ENCODE measurements at places on chromosomes 12 and 14.
A peak's percentile ranks its signal among the peaks of the same experiment; 100 is the strongest.

DNA sequence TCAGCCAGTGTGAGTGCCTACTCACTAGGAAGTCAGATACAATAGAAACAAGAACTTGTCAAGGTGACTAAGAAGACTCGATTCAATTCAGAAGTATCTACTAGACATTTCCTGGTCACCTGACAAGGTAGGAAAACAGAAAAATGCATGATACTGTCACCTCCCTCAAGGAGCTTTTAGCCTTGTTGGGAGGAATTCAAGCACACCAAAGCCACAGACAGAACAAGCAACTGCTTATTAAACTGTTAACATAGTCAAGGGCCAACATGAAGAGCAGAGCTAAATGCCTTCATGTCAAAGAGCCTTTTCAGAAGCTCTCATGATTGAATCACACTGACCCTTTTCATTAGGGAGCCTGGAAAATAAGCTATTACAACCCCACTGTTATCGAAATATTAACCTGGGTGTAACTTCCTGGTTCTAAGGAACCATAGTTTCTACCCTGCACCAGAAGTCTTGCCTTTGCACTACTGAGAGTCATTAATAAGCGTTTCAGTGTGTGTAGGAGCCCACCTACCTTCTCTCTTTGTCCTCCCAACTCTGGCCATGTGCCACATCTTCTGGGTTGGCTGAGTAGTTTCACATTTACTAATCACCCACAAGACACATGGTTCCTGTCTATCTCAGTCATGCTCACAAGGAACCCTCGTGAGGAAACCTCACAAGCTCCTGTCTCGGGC is 31.0 kb upstream of the LGALS3 start:
- DNase-seq: no peak

- no peak for DNase-seq
Measured at GRCh38 chr12:108967869-108968540, 52.9 kb downstream of the SVOP start.

DNA sequence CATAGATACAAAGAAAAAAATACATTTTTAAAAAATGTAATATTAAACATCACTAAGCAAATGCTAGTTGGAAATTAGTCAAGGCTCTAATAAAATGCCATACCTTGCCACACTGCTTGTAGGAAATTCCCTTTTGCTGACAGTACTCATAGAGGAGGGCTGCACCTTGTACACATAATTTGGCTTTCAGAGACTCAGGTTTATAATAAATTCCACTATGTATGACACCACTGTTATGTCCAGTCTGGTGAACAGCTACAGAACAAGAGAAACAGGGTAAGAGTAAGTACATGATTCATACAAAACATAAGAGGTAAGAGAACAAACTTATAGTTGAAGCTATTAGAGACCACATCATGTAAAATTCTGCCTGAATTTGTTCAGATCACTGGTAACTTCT is 10.1 kb downstream of the L2HGDH start:
- DNase-seq: no peak

DNA sequence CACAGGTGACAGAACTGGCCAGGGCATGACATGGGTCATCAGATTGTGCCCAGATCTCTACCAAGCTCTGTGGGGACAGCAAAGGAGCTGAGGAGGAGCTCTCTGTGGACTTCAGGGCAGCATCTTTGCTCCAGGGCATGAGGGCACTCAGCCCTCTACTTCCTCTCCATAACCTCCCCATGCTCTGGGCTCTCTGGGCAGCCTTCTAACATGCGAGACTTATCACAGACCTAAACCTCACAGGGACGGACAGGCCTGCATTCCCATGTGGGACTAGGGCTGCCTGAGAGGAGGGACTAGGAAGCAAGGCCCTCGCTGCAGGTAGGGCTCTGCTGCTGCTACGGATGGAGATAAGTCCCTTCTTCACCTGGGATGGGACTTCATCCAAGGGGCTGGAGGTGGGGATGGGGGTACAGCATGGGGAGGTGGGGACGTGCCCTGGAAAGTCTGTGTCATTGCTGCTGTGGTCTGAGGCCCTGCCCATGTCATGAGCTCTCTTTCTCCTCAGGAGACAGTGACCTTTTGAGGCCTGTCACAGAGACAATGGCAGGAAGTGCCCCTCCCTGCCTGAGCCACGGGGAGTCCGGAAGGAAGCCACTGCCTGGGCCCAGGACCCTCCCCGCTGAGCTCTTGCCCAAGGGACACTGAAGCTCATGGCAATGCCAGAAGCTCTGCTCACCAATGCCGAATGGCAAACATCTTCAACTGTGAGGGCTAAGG is 44.1 kb downstream of the PITPNM2 start:
- peak; percentile 60 for DNase-seq

GRCh38 chr14:50106178-50106577 is 10.2 kb downstream of the VCPKMT start:
- DNase-seq: no peak

DNA sequence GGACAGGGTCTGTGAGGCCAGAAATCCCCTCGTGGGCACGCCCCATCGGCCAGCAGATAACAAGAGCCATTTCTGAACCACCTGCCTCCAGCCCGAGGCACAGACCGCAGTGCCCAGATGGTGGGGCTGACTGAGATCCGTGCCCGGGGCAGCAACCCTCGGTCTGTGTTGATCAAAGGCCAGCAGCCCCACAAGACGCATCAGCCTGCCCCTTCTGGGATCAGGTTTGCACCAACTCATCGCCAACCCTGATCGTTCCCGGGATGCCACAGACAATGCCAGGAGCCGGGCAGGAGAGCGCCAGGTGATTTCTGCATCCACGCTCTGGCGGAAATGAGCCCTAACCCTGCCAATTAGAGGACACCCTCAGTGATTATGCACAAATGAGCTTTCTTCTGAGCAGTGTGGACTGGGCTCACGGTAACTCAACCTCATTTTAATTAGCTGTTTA is 64.5 kb downstream of the TESC start:
- no peak for DNase-seq

GRCh38 chr14:104659146-104659545 is 30.3 kb upstream of the INF2 start:
- DNase-seq: no peak

DNA sequence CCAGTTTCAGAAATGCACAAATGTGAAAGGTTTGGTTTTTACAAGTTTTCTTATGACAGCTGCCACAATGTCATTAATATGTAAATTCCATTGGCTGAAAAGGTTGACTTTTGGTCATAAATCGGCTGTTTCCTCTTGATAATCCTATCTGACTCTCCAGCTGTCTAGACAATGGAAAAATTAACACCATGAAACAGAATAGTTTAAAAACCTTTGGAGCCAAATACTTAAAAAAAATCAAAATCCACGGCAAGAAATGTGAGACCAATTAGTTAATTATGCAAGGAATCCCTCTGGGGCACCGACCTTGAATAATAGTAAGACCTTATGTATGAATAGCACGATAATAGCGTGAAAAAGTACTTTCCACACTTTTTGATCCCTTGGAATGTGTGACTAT is 138.0 kb downstream of the ZNF664 start:
- DNase-seq: no peak

GRCh38 chr14:100393362-100393761 is 70.2 kb downstream of the SLC25A47 start:
- no peak for DNase-seq

Measured in activated T-cell treated with anti-CD3 and anti-CD28 coated beads, Interleukin-2, amount 50 U/mL, for 1 hour (primary cell).